ENCODE measurements at places on chromosomes 6 and 20.

DNA sequence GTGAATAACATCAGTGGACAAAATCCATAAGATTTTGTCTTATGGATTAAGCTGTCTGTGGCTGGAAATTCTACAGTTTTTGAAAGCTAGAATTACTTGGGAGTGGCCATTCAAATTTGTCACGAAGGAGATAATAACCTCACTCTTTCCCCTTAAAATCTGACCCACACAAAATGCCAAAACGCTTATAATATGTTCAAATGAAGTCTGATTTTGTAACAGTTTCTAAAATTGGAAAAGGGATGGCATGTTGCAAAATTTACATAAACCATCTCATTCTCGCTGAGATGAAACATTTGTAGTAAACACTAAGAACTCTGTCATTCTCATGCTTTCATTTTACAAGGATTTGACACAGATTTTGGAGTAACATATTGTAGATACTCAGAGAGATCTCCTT, 112.7 kb downstream of the GJA1 start:
- DNase-seq: no peak

- DNase-seq: peak; percentile 83
These were observed 27.0 kb upstream of the TBC1D7 start for GRCh38 chr6:13355043-13355945.

GRCh38 chr6:55950071-55950814, 74.9 kb upstream of the BMP5 start:
- DNase-seq: no peak

GRCh38 chr6:98970469-98970868, 22.7 kb upstream of the FBXL4 start:
- no peak for DNase-seq

DNA sequence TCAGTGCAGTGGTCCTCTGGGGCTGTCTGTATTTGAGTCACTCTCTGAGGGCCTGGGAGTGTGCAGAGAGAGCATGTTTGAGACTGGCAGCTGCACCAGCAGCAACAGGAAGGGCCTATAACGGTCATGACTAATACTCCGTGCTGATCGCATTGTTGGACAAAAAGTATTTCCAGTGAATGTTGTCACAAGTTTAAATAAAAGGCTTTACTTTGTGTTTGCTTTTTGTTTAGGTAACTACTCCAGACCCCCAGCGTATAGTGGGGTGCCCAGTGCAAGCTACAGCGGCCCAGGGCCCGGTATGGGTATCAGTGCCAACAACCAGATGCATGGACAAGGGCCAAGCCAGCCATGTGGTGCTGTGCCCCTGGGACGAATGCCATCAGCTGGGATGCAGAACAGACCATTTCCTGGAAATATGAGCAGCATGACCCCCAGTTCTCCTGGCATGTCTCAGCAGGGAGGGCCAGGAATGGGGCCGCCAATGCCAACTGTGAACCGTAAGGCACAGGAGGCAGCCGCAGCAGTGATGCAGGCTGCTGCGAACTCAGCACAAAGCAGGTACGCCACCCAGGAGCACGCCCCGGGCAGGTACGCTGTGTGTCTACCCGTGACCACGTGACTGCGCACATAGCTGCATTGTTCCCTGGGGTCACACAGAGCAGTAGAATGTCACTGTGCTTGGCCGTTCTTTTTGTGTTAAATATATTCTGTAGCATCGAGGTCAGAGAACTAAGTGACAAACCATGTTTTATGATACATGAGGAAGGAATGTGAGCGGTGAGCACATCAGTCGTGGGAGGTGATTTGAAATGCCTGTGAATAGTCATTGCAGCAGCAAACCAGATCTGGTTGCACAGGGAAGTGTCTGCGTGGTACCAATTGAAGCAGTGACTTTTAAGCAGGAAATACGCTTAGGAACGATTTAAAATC, 174.7 kb downstream of the TMEM242 start:
- DNase-seq: peak; percentile 91

DNA sequence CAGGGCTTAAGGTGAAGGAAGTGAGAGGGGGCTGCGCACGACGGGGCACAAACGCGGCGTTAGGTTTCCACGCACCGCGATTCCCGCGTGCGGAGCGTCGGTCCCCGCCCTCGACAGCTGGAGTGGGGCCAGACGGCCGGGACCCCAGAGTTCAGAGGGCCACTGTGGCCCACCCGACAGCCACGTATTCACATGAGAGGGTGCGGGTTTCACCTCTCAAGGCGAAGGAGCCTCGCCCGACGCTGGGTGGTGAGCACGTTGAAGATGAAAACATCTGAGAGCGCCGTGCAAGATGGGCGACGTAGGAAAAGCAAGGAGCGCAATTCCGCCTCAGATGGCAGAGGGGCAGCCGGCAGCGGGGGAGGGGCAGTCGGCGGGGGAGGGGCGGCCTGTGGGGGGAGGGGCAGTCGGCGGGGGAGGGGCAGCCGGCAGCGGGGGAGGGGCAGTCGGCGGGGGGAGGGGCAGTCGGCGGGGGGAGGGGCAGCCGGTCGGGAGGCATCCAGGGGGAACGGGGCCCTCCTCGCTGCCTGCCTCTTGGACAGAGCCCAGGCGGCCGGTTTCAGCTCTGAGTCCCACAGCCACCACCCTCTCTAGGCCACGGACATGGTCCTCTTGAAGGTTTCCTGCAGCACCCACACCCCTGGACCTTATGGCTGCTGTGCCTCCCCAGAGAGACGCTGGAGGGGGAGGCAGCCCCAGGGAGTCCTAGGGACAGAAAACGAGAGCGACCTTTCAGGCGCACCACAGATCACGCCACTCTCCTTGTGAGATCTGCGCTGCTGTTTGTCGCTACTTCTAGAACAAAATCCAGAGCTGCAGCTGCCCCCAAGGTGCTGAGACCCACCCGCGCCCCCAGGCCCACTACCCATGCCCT, 113.7 kb downstream of the DLL1 start:
- DNase-seq: peak; percentile 45

- DNase-seq: no peak
These were observed 29.4 kb downstream of the SDCBP2 start for GRCh38 chr20:1299522-1299921.

DNA sequence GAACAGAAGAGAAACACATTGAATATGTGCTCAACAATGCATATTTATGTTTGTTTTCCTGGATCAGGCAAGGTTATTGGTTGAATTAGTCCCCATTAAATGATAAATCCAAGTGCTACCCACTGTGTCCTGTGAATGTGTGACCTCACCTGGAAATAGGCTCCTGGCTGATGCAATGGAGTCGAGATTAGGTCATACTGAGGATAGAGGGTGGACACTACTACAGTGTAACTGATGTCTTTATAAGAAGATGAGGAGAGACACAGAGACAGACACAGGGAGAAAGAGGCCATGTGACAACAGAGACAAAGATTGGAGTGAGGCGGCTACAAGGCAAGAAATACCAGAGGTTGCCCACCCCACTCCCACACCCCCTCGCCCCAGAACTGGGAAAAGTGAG, 559.3 kb downstream of the C6orf118 start:
- no peak for DNase-seq

- DNase-seq: peak; percentile 72
These were observed 20.2 kb downstream of the STAU1 start for GRCh38 chr20:49167811-49168507.

DNA sequence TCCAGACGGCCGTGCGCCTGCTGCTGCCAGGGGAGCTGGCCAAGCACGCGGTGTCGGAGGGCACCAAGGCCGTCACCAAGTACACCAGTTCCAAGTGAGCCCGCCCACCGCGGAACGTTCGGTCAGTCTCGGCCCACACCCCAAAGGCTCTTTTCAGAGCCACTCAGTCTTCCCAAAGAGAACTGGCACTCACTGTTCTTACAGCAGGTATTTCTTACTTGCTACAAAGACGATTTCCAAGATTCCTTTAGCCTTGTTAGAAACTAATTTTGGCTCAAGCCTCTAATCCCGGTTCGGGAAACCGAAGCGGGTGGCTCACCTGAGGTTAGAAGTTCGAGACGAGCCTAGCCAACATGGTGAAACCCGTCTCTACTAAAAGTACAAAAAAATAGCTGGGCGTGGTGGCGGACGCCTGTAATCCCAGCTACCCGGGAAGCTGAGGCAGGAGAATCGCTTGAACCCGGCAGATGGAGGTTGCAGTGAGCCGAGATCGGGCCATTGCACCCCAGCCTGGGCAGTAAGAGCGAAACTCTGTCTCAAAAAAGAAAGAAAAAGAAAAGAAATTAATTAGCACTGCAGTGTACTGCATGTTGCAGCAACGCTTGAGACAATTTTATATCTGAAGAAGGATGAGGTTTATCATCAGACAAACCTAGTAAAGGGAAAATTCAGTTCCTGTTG, 73.1 kb downstream of the OR2B2 start:
- DNase-seq: peak; percentile 15

DNA sequence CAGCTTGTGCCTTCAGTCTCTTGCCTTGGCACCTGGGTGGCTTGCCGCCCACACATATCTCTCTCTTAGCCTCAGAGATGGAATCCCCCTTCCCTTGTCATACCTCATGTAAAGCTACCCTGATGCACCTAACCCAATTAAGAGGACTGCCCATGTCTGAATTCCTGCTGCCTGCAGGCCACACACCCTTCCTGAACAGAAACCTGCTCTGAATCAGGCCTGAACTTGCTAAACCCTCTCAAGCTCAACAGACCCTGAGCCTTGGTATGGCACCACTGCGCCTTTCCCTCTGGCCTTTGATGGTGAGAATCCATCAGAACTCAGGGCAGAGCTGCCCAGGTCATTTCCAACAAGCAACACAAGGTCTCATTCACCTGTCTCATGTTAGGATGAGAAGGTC, 5.2 kb downstream of the RAET1G start:
- DNase-seq: no peak

GRCh38 chr6:7008451-7008988, 99.2 kb upstream of the RREB1 start:
- DNase-seq: no peak

DNA sequence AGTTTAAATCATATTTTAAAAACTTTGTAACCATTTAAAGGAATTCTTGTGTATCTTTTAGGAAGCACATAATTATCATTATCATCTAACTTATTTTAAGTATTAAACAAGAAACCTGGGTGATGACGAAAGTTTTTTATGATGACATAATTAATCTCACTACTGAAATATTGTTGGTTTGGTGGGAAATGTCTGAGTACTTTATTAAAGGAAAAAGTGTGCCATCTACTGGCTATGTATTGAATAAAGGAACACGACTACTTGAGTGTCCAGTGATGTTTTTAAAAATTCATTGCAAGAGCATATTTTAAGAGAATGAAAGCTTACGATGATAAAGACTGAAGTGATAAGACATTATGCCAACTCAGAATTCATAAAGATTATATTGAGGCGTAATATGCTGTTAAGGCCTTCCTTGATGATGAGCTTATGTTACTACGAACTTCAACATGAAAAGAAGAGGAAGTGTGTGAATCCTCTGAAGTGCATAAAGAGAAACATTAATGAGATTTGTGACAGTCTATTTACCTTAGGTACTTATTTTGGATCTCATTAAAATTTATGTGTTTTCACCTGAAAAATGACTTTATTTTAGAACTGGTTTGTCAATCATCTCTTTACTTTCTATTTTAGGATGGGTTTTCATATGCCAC, 12.0 kb upstream of the TRMT11 start:
- peak; percentile 51 for DNase-seq

GRCh38 chr6:25107218-25107617, 171.5 kb upstream of the RIPOR2 start:
- DNase-seq: no peak

DNA sequence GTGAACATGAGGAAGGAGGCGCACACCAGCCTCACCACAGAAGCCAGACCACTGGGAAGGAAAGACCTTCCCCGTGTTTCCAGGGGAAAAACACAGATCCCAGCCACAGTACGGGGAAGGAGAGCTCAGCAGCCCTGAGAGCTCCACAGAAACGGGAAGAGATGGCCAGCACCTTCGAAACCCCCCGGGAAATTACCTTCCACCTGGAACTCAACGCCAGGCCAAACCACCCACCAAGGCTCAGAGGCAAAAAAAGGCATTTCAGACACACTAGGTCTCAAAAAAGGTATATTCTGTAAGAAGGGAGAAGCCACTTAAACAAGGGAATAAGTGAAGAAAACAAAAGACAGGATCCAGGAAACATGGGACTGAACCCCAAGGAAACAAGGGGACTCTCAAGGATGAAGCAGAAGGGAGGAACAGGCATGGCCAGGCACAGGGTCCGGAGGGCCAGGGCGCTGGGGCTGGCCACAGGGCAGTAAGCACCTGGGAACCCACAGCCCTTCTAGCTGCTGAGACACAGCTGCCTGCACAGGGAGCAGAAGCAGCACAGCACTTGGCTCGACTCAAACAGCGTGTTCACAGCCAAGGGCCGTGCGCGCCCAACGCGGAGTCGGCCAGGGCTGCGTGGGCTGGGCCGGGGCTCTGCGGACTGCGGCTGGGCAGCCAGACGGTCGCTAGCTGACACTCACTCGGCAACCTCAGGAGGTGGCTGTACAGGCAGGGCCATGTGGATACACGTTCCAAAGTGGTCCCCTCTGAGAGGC, 44.6 kb downstream of the TAF4 start:
- peak; percentile 58 for DNase-seq

- no peak for DNase-seq
These were observed 481.1 kb upstream of the MAN1A1 start for GRCh38 chr6:119830494-119831295.

All from AG20443 (cell line).